ENCODE measurements at places on chromosomes 2 and 18.

DNA sequence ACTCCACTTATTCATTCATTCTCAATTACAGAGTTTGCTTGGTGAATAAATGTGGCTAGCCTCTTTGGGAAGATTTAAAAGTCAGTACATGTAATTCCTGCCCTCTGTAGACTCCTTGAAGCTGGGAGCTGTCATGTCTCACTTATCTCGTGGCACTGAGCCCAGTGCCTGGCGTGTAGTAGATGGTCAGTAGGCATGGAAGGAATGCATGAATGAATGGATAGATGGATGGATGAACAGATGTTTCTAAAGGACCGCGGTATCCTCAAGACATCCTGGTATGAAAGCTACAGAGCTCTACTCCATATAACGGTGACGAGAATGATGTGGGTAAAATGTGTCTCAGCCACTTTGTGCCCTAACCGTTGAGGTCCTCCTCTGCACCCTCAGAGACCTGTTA lies 83.0 kb downstream of the MARCO start:
- no peak for DNase-seq

DNA sequence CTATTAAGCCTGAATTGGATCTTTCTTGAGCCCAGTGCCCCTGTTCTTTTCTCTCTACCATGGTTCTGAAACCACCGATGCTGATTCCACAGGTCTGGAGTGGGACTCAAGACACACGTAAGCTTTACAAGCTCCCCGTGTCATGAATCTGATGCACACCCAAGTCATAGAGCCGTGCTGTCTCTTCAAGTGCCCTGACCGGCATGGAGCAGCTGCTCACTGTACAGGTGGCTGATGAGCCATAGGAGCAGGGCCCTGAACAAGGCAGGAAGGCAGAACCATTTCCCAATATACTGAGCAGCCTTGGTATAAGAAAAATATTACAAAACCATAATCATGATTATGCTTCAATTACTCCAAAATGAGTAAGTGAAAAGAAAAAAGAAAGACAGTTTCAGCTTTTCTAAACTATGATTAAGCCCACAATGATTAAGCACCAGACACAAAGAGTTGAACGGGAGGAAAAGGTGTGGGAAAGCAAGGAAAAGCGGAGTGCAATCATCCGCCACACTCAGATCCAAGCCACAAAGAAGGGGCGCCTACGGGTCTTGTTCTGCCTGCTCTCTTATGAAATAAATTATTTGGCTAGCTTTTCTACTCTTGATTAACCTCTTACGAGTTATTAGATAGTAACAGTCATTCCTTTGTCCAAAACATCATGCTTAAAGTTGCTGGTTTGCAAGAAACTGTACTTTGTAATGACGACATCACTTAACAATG lies 41.7 kb downstream of the NOL10 start:
- no peak for DNase-seq

DNA sequence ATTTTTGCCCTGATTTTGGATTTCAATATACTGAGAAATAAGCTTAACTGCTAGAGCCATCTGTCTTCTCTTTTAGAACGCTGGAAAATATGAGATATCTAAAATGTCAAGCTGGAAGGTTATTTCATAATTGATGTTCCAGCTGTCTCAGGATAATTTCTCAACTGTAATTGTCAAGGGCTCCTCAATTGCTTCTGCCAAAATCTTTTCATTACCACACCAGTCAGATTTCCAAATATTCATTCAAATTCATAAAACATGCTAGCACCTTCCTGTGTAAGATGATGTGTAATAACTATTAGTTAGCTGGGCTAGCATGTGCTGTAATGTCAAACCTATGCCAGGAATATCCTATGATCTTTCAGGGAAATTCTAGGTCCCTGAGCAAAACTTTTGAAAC lies 88.1 kb downstream of the TNFRSF11A start:
- DNase-seq = no peak

DNA sequence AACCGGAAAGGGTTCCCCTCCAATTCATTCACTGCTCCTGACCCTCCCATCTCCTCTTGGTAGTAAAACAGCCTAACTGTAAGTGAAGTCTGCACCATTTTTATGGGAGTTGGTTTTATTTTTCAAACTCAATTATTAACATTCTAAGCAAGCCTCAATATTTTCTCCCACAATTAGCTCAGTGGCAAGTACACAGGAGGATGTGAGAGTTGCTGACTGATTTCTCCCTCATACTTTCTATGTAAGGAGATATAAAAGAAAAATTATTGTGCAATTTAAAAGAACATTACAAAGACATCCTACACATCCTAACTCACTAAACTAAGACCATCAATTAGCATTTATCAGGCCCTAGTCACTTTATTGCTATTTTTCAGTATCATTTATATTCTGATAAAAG lies 73.9 kb downstream of the PIAS2 start:
- no peak for DNase-seq

GRCh38 chr18:26459884-26460283 lies 88.5 kb downstream of the KCTD1 start:
- no peak for DNase-seq

DNA sequence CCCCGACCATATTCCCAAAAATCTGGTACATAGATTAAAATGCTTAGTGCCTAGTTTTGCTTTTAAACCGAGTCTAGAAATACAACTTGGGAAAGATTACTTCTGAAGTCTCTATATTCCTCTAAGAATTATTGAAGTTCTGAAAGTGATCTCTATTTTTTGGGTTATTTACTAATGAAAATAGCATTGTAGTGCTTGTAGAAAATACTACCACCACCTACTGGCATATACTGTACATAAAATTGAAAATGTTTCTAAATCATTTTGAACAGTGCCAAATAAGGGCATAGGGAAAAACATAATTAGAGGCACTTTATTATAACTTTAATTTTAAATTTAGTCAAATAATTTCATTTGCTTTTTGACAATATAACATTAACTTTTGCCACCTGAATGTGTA lies 1399.6 kb upstream of the ZEB2 start:
- no peak for DNase-seq

- DNase-seq = no peak
These were observed 332.8 kb downstream of the TXNL1 start for GRCh38 chr18:56305583-56305982.

DNA sequence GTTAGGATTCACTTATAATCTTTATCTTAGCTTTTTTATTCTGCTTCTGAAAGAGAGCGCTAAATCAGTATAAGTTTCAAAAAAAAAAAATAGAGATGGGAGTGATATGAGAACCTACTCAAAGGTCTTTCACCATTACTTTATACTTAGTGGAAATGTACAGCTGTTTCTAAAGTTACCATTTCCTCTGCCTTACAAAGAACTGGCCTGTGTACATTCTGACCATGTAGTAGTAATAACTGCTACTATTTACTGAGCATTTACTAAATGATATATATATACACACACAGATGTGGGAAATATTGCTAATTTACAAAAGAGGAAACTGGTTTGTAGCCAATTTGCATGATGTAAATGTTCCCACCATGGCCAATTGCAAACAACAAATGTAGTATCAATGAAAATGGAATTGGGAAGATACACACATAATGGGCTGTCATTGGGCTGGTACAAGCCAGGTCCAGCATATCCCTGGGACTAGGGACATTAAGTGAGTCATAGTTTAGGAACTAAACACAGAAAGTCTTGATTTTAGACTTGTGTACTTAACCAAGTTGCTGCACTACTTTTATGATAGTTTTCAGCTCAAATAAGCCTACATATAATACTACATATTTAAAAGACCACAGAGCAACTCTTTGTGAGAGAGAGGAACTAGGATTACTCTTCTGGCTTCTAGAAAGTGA lies 67.1 kb downstream of the DYNC1I2 start:
- no peak for DNase-seq

- DNase-seq = no peak
These were observed 53.1 kb downstream of the TMEM17 start for GRCh38 chr2:62452701-62453454.

DNA sequence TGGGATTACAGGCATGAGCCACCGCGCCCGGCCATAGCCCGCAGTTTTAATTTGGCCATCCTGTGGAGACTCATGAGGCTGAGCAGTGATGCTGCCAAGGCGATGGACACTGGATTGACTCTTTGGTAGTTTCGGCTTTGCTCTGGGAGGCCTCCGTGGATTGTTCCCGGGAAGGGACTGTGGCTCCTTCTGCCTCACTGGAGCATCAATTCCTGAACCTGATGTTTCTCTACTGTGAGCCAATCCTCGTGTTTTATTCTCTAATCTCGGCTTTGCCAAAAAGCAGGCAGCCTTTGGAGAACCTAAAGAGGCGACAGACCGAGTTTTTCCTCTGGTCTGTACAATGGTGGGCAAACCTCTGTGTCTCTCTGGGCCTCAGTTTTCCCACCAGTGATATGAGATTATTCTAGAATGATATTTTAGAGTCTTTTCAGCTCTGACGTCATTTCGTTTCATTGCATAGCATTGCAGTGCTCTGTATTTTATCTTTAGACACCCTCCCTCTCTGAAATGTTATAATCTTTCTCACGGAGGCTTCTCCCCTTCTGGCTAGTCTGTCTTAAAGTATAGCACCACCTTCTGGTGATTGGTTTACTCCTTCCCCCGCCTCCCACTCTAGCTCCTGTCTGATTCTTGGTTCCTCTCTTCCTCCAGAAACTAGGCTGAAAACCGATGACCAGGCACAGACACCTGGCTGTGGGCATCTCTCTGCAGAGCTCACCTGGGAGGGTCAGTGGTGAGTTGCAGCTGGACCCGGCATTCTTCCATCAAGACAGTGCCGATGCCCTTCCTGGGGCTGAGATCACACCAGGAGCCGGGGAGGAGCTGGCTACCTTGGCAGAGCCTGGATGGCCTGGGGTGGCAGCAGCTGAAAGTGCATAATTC lies 341.3 kb downstream of the MYCN start:
- DNase-seq = no peak

- DNase-seq = no peak
These were observed 31.3 kb downstream of the CNGA3 start for GRCh38 chr2:98377544-98377943.

- no peak for DNase-seq
These were observed 71.3 kb downstream of the PPP1R1C start for GRCh38 chr2:182057002-182057401.

GRCh38 chr2:236718207-236718992 lies 148.8 kb downstream of the ACKR3 start:
- DNase-seq = no peak

- DNase-seq = no peak
These were observed 88.9 kb upstream of the CYP1B1 start for GRCh38 chr2:38164881-38165280.

GRCh38 chr2:151029406-151030157 lies 232.1 kb downstream of the RBM43 start:
- peak; percentile 2 for DNase-seq

- no peak for DNase-seq
These were observed 26.0 kb upstream of the ATG16L1 start for GRCh38 chr2:233225230-233226068.

- DNase-seq = no peak
These were observed 446.3 kb upstream of the MAP2 start for GRCh38 chr2:208977582-208977981.

DNA sequence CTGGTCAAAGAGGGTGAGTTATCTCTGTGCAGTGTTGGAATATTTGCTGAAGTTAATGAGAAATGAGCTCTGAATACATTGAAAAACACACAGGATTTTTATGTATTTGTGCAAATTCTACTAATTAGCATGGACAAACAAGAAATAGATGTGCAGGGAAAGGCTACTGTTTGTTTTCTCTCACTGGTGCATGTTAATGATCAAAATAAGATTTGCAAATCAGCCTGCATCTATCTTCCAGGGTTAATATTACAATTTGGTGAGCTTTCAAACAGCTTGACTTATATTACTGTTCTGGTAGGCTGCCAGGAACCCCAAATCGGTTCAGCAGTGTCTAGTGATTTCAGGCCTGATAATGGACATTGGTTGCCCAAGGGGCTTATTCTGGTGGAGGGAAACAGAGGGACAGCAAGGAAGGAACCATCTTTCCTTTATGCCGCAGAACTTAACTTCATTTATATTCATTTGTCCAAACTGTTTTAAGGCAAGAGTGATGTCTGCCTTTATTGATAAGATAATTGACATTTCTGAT lies 93.8 kb upstream of the REG3A start:
- DNase-seq = no peak

DNA sequence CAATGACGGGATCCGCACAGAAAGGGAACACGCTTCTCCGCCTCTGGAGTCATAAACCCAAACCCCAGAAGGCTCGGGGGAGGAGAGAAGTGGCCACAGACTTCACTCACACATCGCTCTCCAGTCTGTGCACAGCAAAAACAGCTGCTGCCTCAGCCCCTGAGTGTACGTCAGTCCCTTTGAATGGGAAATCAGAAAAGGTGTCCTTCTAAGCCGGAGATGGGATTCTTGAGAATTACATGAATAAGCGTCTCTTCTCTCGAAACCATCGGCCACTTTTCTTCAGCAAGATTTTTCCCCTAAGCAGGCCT lies 78.3 kb downstream of the PDCL3 start:
- no peak for DNase-seq

DNA sequence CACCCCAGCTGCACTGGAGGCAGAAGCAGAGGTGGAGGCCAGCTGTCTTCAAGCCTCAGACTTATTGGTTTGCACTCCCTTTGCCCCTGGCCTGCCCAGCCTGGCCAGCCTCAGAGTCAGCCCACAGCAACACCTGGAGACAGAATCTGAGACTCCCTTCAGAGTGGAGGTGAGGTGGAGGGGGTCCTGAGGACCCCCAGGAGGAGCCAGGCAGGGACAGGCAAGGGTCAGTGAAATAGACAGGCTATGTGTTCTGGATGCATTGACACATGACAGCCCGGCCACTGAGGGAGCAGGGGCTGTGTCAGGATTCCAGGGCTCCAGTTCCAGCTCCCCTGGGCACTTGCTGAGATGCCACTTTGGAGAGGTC lies 309.7 kb downstream of the MYCN start:
- no peak for DNase-seq

Measured in amniotic stem cell (primary cell).